ENCODE measurements at places on chromosomes 4 and X.

GRCh38 chrX:103356858-103357257 lies 552 bp downstream of the TCEAL9 start:
- ATAC-seq, result peak; percentile 15

DNA sequence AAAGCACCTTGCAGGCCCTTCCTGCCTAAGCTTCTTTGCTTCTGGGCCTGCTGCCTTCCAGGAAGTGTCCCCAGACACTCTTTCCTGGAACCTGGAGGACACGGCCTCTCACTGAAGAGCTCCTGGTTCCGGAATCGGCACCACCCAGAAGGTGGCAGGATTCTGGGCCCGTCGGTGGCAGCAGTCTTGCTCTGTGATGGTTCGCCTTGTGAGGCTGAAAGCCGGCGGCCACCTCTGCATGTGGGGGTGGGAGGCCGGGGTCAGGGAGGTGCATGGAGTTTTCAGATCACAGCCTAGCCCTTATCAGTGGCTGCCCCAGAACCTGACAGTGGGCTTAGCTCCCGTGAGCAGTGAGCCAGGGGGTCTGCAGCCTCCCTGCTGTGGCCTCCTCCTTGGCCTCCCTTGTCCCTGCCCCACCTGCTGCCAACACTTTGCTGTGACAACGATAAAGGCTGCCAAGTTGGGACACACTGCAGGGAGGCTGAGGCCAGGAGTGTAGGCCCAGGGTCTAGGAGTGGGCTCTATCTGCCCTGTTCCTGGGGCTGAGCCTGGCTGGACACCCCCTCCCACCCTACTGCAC lies 30.8 kb upstream of the GPR78 start:
- ATAC-seq, result no peak

DNA sequence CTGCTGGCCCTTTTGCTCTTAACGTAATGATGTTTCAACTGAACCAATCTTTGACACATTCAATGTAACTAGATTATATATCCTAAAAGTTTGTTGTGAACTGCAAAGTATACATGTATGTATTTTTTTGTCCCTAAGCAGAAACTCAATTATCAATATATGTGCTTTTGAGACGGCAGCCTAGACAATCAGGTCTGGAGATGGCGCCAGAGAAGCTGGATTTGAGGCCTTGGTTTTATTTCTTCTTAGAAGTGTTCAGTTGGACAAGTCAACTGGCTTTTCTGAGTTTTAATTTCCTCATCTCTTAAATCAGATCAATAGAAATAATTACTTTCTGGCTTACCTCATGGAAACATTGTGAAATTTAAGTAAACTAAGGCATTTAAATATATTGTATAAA lies 62.5 kb downstream of the DCAF8L1 start:
- no peak for ATAC-seq

DNA sequence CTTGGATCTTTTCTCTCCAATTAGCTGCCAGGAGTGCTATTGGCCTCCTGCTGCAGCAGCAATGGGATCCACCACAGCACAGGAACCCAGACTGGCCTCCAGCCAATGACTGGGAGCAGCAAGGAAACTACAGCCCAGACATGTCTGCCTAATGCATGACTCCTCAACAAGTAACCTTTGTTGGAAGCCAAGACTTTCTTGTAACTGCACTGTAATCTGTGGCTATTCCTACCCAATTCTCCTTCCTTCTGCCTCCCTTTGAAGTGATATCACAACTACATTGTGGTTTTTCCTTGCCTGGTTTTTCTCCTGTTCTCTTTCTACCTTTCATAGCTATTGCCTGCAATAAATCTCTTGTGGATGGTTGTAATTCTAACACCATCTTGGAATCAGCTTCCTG lies 39.8 kb downstream of the SNCA start:
- peak; percentile 29 for ATAC-seq

GRCh38 chr4:174669270-174669669 lies 147.0 kb upstream of the HPGD start:
- peak; percentile 94 for ATAC-seq

- no peak for ATAC-seq
These were observed 740.6 kb upstream of the FAM241A start for GRCh38 chr4:111404673-111405072.

DNA sequence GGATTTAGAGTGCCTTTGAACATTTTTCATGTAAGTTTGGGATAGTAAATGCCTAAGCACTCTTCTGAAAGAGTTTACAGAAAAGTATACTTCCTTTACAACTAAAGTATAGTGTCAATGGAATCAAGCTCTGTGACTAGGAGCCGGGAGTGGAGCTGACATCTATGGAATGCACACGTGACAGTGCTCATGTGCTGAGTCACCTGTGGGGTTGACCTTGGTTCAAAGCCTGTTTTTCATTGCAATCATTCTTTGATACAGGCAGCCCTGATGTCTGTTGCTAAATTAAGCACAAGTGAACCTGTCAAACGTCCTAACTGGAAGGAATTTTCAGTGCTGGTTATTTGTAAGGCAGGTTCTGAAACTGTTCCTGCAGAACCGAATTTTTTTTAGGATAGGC lies 82.5 kb downstream of the GPAT3 start:
- peak; percentile 95 for ATAC-seq

GRCh38 chrX:18931972-18932371 lies 51.9 kb downstream of the PHKA2 start:
- no peak for ATAC-seq

- ATAC-seq, result no peak
These were observed 74.6 kb downstream of the ANAPC4 start for GRCh38 chr4:25451676-25452075.

DNA sequence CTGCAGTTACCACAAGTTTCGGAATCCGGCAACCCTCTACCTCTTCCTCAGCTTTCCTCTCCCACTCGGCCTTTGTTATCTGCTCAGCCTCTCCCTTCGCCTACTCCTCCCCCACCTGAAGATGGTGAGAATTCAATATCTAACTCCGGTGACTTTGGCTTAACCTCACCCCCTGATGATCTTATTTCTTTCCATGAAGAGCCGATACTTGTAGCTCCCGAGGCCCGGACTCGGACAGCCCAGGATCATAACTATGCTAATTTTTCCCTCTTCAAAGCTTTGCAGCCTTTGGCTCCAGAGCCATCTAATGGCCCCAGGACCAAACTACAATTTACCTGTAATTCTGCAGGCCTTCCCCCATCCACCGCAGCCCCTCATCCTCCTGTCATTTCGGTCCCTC lies 32.0 kb upstream of the MGST2 start:
- ATAC-seq, result peak; percentile 52

- no peak for ATAC-seq
These were observed 100.0 kb downstream of the SLC2A9 start for GRCh38 chr4:9921326-9921725.

GRCh38 chrX:136616987-136617685 lies 30.8 kb upstream of the CD40LG start:
- ATAC-seq, result no peak

GRCh38 chrX:97402333-97402732 lies 518.6 kb downstream of the RPA4 start:
- ATAC-seq, result no peak

GRCh38 chrX:130321550-130321949 lies 18.2 kb upstream of the SLC25A14 start:
- ATAC-seq, result no peak

DNA sequence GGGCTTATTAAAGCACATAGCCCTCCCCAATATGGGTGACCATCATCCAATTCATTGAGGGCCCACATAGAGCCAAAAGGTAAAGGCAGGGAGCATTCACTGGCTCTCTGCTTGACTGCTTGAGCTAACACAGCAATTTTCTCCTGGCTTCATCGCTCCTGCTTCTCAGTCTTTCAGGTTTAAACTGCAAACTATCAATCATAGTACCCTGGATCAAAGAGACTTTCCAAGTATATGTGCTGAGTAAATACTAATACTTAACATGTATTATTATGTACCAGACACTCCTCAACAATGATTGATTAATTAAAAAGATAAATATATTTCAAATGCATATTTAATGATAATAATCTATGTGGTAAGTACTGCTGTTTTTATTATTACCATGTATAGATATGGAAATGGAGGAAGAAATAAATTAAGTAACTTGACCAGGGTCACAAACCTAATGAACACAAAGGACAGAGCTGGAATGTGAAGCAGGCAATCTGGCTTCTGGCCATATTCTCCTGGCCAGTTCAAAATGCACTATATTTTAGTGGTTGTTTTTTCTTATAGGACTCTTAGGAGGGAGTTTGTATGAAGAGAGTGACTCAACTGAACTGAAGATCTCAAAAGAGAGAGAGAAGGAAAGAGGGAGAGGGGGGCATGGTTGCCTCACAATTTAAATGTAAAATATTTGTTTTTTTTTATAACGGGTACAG lies 1197.3 kb downstream of the TECRL start:
- ATAC-seq, result no peak

- peak; percentile 83 for ATAC-seq
These were observed 7.9 kb upstream of the AMBN start for GRCh38 chr4:70583952-70584834.

GRCh38 chr4:61296144-61296543 lies 96.0 kb downstream of the ADGRL3 start:
- no peak for ATAC-seq

DNA sequence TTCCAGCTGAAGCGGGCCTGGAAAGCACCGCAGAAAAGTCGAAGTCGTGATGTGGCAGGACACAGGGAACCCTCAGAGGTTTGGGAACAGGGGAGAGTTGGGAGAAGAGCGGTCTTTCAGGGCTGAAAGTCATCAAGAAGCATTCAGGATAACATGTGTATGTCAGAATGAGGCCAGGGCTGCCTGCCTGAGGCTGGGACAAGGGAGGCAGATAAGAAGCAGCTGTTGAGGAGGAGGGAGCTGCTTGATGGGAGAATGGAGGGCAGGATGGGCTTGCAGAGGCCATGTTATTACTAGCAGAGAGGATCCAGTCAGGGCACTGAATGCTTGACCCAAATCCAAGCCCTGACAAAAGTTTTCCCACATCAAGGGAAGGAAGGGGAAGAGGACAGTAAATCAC lies 132.0 kb downstream of the ATG4A start:
- no peak for ATAC-seq

- no peak for ATAC-seq
These were observed 67.9 kb downstream of the SMARCA5 start for GRCh38 chr4:143581331-143581946.

GRCh38 chr4:138199568-138200235 lies 42.4 kb downstream of the SLC7A11 start:
- peak; percentile 100 for ATAC-seq

DNA sequence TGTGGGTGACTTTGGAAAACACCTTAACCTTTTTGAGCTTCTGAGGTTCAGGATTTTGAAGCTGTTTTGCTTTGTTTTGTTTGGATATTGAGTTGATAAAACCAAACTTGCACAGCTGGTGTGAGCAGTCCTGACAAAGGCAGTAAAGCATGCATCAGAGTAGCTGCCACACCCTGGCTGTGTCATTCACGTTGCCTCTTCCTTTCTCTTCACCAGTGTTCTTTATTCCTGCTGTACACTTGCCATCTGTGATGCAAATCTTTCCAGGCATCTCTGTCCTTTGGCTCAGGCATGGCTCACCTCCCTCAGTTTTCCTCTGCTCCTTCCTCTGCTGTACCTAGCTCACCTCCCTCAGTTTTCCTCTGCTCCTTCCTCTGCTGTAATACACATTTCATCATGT lies 1850.2 kb upstream of the AGA start:
- no peak for ATAC-seq

DNA sequence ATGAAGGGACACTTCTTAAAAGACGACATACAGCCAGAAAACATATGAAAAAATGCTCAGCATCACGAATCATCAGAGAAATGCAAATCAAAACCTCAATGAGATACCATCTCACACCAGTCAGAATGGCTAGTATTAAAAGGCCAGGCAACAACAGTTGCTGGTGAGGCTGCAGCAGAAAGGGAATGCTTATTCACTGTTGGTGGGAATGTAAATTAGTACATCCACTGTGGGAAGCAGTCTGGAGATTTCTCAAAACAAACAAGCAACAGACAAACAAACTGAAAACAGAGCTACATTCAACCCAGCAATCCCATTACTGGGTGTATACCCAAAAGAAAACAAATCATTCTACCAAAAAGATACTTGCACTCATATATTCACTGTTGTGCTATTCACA lies 197.9 kb downstream of the EVC2 start:
- ATAC-seq, result no peak

DNA sequence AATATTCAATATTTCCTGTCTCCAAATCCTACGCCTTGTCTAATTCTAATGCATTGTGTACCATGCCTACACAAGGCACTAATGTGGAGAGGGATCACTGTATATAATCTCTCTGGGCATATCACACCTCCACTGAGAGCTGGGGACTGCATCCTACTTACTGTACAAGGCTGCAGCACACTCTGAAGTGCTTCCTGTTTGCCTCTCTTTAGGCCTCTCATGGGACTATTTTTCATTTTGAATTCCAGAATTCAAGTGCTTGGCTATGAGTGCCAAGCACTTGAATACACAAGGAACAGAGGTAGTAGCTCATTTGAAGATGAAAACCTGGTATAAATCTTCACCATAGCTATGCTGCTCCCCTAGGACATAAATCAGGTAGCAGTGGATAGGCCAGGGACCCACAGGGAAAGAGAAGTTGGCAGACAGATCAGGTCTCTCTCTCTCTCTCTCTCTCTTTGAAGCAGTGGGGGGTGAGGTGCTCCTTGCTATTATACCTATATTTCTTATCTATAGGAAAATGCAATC lies 229.7 kb upstream of the MBNL3 start:
- ATAC-seq, result no peak

DNA sequence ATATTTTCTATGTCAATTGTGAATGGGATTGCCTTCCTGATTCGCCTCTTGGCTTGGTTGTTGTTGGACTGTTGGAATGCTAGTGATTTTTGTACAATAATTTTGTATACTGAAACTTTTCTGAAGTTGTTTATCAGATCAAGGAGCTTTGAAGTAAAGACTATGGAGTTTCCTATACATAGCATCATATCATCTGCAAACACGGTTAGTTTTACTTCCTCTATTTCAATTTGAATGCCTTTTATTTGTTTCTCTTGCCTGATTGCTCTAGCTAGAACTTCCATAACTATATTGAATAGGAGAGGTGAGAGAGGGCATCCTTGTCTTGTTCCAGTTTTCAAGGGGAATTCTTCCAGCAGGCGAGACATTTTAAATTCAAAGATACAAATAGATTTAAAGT lies 226.5 kb downstream of the FBXO8 start:
- no peak for ATAC-seq
